ENCODE measurements at places on chromosomes 4 and X. TPM values are rescaled to one million over a fixed set of nuclear protein-coding genes. Genes with fewer than 3 reads are reported as not detected.
A peak's percentile ranks its signal among the peaks of the same experiment; 100 is the strongest.

- DNase-seq: no peak
Observed at GRCh38 chrX:78476701-78477100, 149.3 kb upstream of the CYSLTR1 start.

- DNase-seq: no peak
Observed at GRCh38 chr4:163200727-163201349, 34.1 kb upstream of the NAF1 start.

Gene SPANXA2
- total RNA-seq: not detected

GRCh38 chrX:23334521-23334847, 165 bp upstream of the PTCHD1 start:
- DNase-seq: no peak

DNA sequence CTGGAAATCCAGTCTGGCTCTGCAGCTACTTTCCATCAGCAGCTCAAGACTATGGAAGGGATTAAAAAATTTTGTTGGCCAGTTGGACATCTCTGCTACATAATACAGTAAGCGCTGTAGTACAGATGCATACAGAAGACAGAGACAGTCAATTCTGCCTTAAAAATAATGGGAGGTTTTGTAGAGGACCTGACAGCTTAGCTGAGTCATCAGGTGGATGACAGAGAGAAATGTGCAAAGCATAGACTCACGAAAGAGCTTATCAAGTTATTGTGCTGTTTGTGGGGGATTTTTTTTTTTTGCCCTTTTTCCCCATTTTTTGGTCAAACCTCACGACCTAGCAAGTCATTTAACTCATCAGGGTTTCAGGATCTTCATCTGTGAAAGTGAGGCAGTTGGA, 149.0 kb upstream of the SCML1 start:
- DNase-seq: peak; percentile 58

- no peak for DNase-seq
Observed at GRCh38 chr4:120446051-120446567, 379.5 kb upstream of the MAD2L1 start.

DNA sequence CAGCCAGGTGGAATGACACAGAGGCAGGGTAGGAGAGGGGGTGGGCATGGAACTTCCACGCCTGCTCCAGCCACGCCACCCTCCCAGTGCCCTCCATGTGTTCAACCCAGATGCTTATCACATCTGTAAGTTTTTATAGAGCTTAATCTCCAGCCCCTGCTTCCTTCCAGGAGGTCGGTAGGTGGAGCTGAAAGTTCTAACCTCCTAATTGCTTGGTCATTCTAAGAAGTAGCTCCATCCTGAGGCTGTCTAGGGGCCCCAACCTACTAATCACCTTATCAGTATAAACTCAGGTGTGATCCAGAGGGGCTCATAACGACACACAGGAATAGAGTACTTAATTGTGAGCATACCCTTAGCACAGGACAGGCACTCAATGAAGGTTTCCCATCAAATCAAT, 18.3 kb downstream of the QDPR start:
- DNase-seq: no peak

- DNase-seq: no peak
Observed at GRCh38 chrX:132742246-132742645, 216.2 kb downstream of the HS6ST2 start.

Gene JAKMIP1
- total RNA-seq: not detected

DNA sequence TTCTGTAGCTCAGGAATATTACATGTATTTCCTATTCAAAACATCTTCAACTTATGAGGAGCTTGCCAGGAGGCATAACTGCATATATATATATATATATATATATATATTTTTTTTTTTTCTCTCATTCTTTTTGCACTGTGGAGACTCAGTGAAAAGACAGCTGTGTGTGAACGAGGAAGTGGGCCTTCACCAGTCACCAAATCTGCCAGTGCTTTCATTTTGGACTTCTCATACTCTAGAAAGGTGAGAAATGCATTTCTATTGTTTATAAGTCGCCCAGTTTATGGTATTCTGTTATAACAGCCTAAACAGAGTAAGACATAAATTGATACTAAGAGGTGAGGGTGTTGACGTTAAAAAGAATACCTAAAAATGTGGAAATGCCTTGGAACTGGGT, 710.6 kb downstream of the TRAM1L1 start:
- DNase-seq: no peak

Gene ELOVL6
- 15.0 TPM for total RNA-seq

- no peak for DNase-seq
Observed at GRCh38 chrX:1336948-1337779, 579 bp downstream of the IL3RA start.

Gene BGN
- total RNA-seq: 10.1 TPM

Gene TBX22
- not detected for total RNA-seq

Gene ERCC6L
- not detected for total RNA-seq

Gene PLXNB3
- 1.0 TPM for total RNA-seq

Gene CT45A8
- not detected for total RNA-seq

DNA sequence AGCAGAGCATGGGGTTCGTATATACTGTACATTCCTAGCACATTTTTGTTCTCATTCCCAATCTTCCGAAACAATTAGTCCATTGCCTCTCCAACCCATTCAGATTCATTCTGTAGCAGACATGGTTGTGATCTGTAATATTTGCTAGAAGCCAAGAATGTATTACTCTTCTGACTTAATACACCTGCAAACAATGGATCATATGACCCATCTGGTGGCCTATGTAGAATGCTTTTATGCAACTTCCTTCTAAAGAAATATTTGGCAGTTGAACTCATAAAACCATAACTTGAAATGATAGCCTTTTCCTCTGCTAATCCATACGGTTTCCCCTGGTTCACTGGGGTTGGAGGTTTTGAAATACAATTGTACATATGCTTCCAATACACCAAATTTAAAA, 32.8 kb upstream of the SGMS2 start:
- DNase-seq: no peak

DNA sequence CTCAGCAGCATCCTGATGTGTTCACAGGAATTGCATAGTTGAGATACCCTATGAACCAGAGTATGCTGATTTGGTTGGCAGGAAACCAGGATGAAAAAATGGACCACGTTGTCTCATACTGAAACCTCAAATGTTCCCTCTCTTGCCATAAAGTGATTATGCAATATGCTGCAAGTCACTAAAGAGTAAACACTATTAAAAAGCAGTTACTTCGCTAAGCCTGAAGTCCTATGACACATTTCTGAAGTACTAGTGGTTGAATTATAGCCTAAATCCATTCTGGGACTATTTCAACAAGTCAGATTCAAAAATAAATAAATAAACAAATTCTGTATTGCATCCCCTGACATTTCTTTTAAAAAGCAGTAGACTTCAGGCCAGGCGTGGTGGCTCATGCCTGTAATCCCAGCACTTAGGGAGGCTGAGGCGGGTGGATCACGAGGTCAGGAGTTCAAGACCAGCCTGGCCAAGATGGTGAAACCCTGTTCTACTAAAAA, 106.0 kb upstream of the NAP1L5 start:
- peak; percentile 87 for DNase-seq

DNA sequence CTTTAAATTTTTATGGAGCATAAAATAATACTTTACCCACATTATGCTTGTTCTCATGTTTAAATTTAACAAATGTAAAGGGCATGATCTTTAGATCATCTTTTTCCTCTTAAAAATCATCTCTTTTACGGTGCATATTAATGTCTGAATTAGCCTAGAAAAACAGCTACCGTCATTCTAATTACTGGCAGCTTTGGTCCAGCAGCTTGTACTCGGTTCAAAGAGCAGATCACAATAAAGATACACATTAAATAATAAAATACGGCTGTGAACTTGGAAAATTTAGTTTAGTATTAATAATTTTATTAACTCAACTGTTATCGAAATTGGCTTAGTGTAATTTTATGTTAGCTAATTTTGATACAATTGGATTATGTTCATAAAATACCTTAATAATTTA, 19.1 kb downstream of the CCSER1 start:
- no peak for DNase-seq

- DNase-seq: no peak
Observed at GRCh38 chrX:77160301-77160700, 286.9 kb upstream of the FGF16 start.

- DNase-seq: no peak
Observed at GRCh38 chr4:161828061-161828460, 335.7 kb downstream of the FSTL5 start.

DNA sequence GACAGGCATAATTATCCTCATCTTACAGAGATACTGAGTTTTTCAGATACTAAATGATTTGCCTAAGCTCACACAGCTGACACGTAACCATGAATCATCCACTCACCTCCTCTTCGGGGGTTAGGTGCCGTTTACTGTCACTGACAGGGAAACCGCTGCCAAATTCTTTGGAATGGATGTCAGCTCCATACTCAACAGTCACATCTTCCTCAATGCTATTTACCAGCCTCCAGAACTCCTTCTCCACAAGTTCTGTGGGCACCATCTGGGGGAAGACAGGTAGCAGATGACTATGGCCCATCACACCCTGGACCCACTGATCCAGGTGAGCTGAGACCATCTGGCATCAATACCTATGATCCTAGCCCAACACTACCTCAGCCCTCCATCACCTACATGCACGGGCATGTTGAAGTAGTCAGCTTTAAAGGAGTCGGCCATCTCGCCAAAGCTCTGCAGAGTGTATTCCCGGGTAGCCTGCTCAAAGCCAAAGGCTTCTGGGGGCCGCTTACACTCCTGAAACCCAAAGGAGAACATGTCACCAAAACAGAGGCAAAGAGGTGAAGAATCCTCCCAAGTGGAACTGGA, 13.5 kb downstream of the KDM5C start:
- DNase-seq: no peak

Gene RPS6KA6
- total RNA-seq: 3.3 TPM

Gene HELT
- total RNA-seq: not detected

Gene NHSL2
- 4.1 TPM for total RNA-seq

- no peak for DNase-seq
Observed at GRCh38 chr4:139684351-139684750, 18.7 kb downstream of the MGST2 start.

GRCh38 chr4:156870861-156871260, 100.7 kb downstream of the PDGFC start:
- DNase-seq: no peak

DNA sequence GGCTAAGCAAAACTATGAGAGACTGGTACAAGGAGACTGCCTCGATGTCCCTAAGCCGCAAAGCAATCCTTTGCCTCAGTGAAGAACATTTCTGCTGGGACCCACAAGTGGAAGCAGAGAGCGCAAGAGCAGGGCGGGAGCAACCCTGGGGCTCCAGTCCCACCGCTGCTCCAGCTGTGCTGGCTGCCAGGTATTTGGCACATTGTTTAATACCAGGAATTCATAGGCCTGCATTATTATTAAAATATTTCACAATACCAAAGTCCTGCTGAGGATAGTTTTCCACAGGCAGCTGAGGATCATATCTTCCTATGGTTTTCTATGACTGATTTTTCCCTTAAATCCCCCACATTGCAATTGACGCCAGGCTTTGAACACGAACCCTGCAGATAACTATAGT, 163.5 kb upstream of the TLL1 start:
- no peak for DNase-seq

DNA sequence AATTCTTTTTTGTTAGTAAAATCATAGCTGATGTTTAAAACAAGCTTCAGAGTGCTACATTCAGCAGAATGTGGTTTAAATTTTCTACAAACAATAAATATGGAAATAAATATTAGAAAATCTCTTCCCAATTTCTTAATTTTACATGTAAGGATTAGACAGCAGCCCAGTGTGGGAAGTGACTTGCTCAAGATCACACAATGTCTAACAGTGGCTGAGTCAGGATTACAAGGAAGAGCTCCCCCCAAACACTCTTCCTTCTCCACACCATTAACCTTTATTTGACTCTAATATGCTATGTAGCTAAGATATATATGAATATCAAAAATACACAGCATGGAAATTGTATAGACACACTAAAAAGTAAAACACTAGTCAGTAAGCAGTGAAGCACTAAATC, 59.5 kb downstream of the SLC10A7 start:
- no peak for DNase-seq

GRCh38 chr4:55851885-55852284, 1.6 kb upstream of the EXOC1 start:
- no peak for DNase-seq

DNA sequence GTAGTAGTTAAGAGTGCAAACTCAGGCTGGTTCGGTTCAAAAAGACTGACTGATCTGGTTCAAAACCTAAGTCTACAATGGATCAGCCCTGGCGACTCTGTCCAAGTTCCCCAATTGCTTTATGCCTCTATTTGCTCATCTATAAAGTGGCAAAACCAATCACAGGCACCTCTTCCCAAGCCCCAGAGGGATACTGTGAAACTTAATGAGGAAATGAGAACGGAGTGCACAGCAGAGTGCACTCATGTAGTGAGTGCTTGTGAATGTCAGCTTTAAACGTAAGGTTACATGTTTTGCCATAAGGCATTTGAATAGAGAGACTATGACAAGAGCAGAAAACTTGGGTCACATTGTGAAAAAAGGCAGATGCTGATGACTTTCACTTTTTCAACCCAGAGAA, 199.7 kb upstream of the KLF3 start:
- DNase-seq: no peak

DNA sequence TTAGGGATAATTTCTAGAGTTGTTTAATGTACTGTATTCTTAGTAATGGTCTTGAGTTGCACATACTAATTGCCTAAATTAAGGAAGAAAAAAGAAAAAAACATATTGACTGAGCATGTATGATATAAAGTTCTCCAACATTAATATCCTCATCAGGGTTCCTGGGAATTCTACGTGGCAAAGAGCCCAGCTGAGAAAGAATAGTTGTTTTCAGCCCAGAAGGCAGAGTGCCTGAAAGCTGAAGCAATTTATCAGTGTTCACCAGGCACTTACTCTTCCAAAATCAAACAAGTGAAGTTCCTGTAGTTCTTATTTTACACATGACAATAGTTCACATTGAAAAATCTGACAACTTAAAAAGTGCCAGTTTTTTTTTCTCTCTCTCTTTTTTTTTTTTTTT, 27.7 kb downstream of the YIPF7 start:
- no peak for DNase-seq

DNA sequence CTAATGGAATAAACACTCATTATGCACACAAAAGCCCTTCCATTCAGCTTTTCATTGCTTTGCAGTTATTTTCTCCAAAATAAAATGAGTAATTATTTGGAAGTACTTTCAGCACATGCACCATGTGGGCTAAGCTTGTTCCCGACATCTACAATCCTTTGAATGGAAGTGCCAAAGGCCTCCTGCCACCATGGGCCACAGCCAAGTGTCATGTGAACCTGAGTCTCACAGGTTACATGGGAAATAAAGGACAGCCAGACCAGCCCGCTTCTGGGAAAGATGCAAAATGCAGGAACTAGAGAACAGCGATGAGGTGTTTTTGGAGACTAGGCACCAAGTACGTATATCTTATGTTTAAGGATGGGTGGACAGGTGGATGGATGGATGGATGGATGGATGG, 181.8 kb downstream of the AFF2 start:
- no peak for DNase-seq

Gene N4BP2
- 5.3 TPM for total RNA-seq

DNA sequence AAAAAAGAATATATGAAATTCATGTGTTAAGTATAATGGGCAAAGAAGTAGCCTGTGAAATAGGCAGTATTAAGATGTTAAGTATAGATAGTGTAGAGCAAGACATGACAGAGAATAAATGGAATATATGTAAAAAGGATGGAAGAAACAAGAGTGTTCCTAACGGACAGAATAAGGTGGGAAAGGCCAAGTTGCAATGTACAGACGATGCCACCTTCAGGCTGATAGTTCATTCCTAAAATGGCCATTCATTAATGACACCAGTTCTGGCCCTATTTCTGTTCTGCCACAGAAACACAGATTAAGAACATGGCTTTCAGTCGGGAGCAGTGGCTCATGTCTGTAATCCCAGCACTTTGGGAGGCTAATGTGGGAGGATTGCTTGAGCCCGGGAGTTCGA, 4.4 kb upstream of the FAM184B start:
- DNase-seq: no peak

Gene MMAA
- total RNA-seq: 2.3 TPM

Data from fibroblast of lung (primary cell).